Kasumi-1 (cell line): ENCODE measurements at places on chromosomes 1 and 21.
A peak's percentile ranks its signal among the peaks of the same experiment; 100 is the strongest.

- DNase-seq, result no peak
Observed at GRCh38 chr1:29256979-29257804, 20.9 kb downstream of the PTPRU start.

GRCh38 chr1:112589766-112590165, 29.2 kb downstream of the ST7L start:
- DNase-seq, result no peak

DNA sequence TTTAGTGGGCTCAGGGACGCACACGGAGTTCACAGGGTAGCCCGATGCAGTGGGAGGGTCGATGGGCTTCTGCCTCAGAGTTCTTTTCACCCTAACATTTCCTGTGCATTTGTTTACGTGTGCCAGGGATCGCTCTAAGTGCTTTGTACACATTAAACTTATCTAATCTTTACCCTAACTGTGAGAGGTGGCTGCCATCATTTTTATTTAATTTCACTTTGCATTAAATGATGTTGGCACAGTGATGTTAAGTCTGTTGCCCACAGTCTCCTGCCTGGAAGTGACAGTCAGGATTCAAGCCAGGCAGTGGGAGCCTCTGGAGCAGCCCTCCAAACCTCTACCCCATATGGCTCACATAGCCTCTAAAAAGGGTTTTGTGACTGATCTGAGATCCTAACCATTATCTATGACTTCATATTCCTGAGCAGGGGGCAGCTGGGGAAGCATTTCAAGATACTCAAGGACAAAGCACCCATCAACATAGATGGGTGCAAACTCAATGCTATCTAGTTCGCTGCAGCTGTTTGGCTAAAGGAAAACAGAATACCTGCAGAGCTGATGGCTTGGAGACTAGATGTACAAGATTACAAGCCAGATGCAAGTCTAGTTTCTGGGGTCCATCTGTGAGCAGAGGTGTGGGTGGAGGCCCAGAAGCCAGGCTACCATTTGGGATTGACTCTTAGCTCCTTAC, 303.8 kb downstream of the DISC1 start:
- DNase-seq, result no peak

DNA sequence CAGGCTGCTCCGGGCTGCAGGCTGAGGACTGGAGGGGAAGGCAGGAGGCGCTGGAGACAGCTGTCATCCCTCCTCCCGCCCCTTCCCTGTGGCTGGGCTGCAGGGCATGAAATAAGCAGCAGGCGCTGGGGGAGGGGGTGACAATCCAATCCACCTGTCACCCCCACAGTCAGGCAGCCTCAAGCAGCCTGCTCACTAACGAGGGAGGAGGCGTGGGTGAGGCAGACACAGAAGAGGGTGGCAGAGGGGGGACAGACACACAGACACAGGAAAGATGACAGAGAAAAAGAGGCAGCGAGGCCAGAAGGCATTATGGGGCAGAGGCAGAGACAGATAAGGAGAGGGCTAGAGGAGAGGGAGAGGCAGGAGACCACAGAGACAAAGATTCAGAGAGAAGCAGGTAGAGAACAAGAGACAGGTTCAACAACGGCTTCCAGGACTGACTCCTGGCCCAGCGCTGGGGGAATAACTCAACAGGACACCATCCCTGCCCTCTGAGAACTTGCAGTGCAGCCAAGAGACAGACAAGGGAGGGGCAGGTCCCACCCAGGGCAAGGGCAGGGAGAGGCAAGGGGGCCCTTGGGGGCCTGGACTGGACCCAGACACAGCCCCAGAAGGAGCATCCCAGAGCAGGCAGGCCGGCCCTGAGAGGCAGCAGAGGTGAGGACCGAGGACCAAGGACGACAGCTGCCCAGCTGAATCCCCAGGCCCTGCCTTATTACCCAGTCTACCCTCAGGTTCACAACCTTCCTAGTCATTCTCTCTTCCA, 11.2 kb downstream of the MEF2D start:
- peak; percentile 85 for DNase-seq

DNA sequence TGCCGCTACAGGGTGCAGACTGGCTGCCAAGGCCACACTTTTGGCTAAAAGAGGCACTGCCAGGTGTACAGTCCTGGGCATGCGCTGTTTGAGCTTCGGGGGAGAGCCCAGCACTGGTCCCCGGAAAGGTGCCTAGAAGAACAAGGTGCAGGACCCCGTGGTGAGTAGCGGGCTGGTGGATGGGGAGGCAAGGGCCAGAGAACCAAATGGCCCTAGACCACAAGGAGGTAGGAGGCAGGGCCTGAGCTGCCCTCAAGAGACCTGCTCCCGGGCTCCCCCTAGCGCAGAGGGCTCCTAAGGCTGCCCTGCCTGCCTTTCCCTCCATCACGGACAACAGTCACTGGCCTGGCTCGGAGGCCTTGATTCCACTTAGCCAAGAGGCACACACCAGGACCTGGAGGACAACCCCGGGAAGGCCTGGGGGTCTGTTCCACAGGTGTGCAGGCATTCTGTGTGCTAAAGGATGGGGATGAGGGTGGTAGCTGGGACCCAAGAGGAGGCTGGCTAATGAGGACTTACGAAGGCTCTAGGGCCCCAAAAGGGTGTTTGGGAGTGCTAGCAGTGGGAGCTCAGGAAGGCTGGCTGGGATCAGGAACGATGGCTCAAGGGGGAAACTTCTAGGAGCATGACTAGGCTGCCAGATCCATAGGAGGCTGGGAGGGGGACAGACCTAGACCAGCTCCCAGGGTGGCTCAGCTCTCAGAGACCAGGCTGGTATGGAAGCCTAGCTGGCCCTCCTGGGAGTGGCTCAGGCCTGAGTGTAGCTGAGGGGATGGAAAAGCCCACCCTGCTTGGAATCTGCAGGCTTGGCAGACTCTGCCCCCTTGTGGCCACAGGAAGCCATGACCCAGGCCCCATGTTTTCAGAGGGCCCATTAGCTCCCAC, 742 bp downstream of the ARTN start:
- DNase-seq, result peak; percentile 66

- DNase-seq, result no peak
Observed at GRCh38 chr1:114377356-114377755, 133.6 kb downstream of the TRIM33 start.

DNA sequence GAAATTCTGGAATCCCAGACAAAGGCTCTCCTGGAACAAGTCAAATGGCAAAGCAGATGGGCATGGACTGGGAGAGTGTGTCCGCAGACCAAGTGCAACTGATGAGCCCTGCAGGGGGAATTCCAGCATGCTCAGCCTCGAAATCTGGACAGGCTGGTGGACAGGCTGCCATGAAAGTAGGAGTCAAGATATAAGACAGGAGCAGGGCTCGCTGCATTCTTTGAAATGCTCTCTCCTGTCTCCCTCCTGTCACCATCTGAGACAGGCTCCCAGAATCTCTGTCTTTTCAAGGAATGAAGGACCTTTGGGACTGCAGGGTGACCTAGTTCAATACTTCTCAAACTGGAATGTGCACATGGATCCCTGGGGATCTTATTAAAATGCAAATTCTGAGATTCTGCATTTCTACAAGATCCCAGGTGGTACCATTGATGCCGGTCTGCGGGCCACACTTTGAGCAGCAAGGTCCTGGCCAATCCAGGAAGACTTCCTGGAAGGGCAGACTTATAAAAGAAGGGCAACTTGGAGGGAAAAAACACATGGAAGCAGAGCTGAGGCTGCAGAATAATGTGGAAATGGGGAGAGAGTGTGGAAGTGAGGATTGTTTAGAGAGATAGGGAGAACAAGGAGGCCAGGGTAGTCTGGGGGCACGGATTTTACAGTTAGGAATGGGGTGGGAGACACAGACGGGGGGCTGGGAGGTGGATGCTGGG, 29.8 kb downstream of the TNNT2 start:
- DNase-seq, result no peak

DNA sequence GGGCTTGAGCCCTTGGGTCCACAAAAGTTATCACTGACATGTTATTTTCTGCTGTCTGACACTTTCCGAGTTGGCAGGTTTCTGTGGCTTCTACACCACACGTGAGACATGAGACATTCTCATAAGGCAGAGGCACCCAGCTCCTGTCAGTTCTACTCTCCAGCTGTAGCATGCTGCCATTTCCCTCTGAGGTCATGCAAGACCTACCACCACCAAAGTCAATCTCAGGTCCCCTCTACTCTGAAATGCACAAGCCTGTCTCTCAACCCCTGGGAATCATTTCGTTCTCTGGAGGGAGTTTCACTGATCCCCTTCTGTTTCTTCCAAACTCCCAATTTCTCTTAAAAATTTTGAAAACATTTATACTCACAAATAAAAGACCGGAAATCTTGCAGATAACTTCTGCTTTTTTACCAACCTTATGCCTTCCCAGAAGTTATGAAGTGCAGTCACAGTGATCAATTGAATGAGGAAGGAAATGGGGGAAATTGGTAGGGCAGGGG, 39.5 kb upstream of the CR2 start:
- peak; percentile 94 for DNase-seq

- DNase-seq, result no peak
Observed at GRCh38 chr1:228084325-228084724, 1.8 kb downstream of the ARF1 start.

DNA sequence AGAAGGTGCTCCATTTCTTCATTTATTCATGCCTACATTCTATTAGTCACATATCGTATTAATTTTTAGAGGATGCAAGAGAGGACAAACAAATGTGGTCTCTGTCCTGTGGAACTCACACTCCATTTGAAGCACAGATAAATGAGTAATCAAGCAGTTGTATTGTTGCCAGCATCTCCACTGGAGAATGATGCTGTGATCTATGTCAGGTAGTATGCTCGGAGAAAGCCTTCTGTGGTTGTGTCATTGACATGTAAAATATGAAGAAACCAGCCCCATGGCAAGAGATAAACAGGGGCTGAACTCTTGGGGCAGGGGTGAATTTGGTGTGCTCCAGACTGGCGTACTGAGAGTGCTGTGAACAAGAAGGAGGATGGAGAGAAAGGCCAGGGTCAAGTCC, 101.2 kb downstream of the FASLG start:
- DNase-seq, result no peak

- peak; percentile 58 for DNase-seq
Observed at GRCh38 chr1:62784509-62785365, 805 bp downstream of the ATG4C start.

DNA sequence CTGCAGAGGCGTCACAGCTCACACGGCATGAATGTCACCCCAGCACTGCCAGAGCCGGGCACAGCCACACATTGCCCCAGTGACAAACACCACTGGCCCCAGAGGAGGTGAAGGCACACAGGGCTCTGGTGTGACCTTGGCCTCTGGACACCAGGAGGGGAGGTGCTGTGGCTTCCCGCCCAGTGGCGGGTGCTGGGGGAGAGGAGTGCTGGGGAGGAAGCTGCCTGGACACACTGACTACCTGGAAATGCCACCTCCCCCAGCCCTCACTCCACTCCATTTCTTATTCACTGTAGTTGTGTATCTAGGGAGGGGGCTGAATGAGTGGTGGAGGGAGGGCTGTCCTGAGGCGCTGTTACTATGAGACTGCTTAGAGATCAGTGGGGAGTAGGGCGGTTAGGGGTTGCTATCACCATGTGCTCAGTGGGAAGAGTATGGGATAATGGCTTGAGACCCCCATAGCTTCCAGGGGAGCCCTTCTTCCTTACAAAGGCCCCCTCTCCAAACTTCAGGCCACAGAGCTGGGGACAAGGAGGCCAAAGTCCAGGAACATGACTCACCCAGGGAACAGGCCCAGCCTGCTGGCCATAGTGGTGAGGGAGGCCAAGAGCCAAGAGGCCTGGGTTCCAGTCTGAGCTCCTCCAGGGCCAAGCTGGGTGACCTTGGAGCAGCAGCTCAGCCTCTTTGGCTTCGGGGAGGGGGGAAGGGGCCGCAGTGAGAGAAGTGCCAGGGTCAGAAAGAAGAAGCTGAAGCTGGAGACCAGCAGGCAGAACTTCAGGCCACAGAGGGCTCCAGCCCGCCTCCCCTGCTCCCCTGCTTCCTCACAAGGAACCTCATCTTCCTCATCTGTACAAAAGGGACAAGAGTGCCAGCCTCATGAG, 40.1 kb downstream of the AHDC1 start:
- peak; percentile 33 for DNase-seq

GRCh38 chr1:212609701-212610574, 1.4 kb downstream of the ATF3 start:
- DNase-seq, result peak; percentile 44

DNA sequence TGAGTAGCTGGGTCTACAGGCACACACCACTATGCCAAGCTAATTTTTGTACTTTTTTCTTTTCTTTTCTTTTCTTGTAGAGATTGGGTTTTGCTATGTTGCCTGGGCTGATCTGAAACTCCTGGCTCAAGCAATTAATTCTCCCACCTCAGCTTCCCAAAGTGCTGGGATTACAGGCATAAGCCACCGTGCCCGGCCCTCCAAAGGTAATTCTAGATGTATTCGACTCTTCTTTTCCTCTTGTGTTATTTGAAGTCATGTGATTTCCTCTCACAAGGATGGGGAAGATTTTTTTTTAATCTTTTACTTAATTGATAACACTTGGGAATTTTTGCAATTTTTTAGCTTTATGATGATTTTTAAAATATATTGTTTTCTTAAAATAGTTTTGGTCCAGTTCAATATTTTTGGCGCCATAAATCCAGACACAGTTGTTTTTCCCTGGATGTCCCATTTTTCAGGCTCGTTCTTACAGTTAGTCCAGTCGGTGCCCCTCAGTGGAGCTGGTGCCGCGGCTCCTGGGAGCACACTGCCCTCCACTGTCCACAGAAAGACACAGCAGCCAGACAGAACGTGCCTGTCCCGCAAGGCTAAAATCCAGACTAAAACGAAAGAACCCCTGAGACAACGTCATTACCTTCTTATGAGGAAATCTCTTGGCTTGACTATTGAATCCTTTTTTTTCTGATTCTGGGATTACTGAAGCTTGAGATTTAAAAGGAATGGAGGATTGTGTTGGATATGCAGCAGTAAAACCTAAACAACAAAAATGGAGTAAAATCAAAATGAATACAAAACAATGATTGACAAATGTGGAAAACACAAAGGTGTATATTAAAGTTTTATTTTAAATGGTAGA, 22.4 kb downstream of the STPG1 start:
- peak; percentile 84 for DNase-seq

DNA sequence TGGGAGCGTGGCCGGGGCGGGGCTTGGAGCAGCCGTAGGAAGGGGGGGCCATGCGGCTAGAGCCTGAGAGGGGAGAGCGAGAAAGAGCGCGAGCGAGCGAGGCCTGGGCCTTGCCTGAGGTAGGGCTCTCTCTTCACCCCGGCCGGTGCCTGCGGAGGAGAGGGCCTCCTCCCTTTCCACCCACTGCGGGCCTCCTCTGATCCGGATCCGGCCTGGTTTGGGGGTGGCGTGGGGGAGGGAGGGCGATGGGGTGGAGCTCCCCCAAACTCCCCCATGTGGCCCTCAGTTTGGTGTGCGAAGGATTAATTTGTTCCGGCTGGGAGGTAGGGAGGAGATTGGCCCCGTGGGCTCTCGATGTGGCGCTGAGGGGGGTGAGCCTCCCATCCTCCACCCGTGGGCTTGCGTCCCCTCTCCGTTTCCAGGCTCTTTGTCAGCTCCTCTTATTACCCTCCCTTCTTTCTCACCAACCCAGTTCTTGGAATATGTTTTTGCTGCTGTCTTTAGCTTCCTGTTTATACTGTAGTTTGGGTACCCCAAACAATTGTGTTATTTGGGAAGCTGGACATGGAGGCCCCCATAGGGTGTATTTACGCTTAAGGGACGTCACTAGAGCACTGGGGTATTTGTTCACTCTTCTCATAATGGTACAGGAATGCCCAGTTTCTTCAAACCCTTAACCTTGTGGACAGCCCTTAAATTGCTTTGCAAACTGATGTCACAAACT, 685 bp downstream of the UBAP2L start:
- no peak for DNase-seq
